ENCODE measurements at places on chromosomes 3 and 15.

DNA sequence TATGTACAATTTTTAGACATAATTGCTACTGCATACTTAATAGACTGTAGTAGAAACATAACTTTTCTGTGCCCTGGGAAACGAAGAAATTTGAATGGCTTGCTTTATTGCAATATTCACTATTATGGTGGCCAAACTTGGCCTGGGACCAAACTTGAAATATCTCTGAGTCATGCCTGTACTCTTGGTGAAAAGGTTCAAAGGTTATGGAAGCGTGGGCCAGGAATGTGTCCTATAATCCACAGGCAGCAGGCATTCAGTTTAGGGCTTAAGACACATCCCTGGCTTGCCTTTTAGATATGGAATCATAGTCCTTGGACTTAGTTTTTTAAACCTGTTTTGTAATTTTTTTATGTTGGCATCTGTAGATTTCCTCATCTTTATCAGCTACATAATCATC lies 124.3 kb downstream of the LRIG1 start:
- no peak for DNase-seq

DNA sequence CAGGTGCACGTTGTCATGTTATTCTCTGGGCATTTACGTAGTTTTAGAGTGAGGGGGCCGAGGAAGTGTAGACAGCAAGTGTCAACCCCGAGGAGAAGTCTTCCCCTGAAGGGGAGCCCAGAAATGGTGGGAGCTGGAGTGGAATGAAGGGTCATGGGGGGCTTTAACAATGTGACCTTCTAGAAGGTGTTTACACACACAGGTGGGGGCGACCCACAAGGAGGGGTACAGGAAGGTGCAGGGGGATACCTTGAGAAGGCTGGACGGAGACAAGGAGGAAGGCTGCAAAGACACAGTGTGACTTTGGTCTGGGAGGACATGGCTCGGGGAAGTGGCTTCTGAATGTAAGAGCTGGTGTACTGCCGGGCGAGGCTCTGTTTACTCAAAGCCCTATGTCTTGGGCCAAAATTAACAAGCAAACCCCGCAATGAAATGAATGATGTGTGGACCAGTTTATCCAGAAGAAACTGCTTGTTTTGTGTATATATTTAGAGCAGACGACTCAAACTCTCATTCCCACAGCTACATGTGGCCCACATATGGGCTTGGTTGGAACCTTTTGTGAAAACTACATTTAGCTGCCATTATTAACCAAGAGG lies 18.7 kb downstream of the TRPM1 start:
- DNase-seq, result no peak

DNA sequence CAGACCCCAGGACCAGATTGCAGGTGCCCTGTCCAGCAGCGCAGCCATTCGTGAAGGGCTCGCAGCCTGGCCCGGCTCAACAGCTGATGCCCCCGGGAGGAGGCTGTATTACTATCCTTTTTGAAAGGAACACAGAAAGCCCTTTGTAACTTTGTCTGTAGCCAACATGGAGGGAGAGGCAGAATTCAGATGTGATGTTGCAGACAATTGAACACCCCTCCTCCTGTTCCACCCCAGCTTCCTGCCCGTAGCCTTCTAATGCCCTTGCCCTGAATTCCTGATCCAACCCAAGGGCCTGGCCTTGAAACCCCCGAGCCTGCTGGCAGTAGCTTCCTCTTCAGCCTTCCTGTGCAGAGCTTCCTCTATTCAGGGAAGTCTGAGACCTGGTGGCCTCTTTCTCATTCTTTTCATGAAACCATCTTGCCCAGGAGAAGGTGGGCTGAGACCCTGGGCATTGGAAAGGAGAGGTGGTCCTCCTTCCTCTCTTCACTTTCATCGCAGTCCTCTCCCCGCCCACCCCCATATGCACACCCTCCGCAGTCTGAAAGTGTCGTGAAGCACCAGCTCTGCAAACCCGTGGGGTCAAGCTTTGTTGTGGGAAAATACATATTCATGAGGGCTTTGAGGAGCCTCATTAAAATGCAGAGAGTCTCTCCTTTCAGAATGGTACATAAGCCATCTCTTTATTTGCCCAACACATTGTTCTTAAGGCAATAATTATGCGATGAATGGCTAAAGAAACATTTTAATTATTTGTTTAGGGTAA lies 109.2 kb downstream of the APBA2 start:
- no peak for DNase-seq

GRCh38 chr3:180180795-180181194 lies 144.1 kb upstream of the PEX5L start:
- DNase-seq, result no peak

DNA sequence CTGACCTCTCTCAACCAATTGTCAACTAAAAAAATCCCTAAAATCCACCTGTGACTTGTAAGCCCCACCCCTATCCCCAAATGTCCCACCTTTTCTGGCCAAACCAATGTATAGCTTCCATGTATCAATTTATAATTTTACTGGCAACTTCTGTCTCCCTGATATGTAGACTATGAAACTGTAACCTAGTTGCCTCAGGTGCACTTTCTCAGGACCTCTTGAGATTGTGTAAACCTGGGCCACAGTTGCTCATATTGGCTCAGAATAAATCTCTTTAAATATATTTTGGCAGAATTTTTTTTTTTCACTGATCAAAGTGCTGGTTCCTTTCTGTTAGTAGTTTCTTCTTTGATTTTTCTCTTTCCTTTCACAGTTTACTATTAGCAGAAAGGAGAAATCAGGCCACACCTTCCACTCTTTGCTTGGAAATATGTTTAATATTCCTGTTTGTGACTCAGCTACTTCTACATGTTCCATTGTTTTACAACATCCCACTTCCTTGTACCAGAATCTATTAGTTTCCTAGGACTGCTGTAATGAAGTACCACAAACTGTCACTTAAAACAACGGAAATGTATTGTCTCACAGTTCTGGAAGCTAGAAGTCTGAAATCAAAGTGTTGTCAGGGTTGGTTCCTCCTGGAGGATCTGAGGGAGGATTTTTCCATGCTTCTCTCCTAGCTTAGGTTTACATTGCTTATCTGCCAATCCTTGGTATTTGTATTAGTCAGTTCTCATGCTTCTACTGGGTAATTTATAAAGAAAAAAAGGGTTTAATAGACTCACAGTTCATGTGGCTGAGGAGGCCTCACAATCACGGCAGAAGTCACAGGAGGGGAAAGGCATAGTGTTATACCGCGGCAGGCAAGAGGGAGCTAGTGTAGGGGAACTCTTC lies 801.2 kb upstream of the ARPP21 start:
- no peak for DNase-seq

DNA sequence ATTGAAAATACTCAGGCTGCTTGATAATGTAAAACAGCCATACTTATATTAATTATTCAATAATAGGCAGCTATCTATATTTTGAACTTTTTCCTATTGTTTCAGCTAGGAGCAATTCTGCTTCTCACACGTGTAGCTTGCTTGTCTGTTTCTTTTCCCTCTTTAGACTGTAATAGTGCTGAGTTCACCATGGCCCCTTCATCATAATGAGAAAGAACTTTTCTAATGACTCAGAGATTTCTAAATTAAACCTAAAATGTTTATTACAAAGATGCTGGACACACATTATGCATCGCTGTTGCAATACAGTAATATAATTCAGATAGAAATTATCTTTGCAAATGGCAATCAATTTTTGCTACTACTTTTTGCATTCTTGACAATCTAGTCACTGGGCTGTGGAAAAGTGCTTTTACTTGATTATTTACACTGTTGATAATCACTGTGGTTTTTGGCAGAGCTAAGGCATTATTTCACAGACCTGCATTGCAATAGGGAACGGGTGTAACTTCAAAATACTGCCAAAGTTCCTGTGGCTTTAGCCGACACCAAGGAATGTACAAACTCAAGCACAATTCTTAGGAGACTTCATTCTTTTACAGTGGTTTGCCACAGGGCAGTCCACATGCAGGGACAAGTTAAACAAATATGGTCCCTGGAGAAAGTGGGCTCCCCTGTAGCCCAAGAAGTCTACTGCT lies 281.0 kb upstream of the TBL1XR1 start:
- DNase-seq, result no peak

- peak; percentile 51 for DNase-seq
These were observed 21.1 kb upstream of the GP9 start for GRCh38 chr3:129039271-129040038.

DNA sequence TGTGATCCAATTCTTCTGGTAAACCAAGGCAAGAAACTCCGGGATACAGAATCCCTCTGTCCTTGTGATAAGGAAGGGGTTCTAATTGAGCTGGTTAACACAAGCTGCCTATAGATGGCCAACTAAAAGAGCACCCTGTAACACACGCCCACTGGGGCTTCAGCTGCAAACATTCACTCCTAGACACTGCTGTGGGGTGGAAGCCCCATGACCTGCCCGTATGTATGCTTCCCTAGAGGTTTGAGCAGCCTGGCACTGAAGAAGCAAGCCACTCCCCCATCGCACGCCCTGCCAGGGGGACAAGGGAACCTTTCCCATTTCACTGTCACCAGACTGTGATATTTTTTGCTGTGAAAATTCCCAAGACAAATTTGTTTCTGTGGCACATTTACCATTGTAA lies 516.9 kb upstream of the GOLIM4 start:
- DNase-seq, result peak; percentile 5

GRCh38 chr15:48645558-48646330 lies at the start of gene FBN1:
Gene FBN1, minus strand, starts transcription at chr15:48645709. Its CDS starts 940 bp downstream, at chr15:48644769.
- DNase-seq, result peak; percentile 69

GRCh38 chr3:157120071-157120892 lies 39.7 kb downstream of the CCNL1 start:
- no peak for DNase-seq

- peak; percentile 79 for DNase-seq
These were observed 16.3 kb downstream of the SNAPC5 start for GRCh38 chr15:66481107-66481856.

DNA sequence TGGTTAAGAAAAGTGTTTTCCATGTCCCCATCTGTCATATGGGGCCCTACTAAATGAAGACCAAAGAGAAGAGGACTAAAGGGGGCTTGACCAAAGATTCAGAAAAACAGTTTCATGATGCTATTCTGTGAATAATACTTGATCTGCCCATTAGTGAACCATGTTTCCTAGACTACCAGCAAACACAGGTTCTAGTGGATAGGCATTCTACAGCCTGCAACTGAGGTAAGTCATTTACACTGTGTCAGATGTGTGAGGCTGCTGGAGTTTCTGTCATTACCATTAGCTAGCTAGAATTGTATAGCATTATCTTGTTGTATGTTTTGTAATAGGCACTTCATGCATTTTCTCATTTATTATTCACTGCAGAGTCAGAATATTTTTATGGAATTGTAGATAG lies 6.6 kb downstream of the GPR171 start:
- no peak for DNase-seq

DNA sequence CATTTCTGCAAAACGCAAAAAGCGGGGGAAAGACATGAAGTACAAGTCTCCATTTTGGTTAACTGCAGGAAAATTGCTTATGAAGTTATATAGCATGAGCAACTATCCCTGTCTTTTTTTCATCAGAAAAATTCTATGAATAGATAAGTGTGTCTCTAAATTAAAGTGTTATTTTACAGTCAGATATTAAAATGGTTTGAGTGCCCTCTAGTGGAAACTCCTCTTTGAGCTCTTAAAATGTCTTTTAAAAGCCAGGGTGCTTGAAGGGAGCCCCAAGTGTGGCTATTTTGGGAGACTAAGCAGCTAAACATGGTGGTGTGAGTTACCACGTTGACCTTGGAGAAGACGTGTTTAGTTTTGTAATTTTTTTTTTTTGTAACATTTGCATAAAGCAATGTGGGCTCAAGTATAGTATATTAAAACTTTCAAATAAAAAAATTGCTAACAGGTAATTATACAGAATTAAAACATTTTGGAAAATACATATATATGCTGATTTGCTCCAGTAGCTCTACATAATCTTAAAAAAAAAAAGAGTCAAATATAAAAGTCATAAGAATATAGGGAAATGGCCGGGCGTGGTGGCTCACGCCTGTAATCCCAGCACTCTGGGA lies 77.2 kb downstream of the PPP2R3A start:
- peak; percentile 78 for DNase-seq

- no peak for DNase-seq
These were observed 108.4 kb downstream of the SHQ1 start for GRCh38 chr3:72739531-72740466.

DNA sequence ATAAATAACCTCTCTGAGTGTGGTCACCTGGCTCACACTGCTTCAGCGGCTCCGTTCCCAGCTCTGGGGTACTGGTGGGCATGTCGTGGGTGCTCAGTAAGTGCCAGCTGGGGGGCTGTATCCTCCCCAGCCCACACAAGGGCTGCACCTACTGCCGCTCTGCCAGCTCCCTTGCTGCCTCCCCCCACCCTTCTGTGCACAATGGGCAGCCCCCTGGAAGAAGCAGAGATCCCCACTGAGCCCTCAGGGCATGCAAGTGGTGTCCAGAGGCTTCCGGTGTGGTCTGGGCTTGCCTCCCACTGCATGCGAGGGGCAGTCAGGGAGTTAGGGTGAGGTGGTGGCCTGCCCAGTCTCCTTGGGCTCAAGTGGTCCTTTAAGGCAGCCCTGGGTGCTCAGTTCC lies 58.3 kb upstream of the TRPM1 start:
- DNase-seq, result no peak

DNA sequence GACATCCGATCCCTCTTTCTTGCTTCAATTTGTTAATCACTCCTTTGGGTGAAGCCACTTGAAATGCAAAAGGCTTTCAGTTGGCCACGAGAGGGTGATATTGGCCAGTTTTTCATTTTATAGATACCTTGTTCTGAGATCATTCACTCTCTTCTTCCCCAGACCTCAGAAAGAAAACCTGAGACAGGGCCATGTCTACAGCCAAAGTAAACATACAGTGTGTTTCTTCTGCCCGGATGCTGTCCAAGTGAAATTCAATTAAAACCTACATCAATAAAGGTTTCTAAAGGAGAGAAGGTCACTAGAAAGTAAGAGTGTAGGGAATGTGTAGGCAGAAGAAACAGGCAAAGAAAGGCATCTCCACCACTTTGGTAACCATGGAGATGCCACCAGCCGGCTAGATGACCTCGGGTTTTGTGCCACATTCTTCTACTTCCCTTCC lies 39.5 kb upstream of the FMN1 start:
- DNase-seq, result peak; percentile 67

- no peak for DNase-seq
These were observed 262.1 kb upstream of the TGFBR2 start for GRCh38 chr3:30344288-30344687.

GRCh38 chr15:72534523-72534922 lies 60.4 kb downstream of the ARIH1 start:
- no peak for DNase-seq

DNA sequence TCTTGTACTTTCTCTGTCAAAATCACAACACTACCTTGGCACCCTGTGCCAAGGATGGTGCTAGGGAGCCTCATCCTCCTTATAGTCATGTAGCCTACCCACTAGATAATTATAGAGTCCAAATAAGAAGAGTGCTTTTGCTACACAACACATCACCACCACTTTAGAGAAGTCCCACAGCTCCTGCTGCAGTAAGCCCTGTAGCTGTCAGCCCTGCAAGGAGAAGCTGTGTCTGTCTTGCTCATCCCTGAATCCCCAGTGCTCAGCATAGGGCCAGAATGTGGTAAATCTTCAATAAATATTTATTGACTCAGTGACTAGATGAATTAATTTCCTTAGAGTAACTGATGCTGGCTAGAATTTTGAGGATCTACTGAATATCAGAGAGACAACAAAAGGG lies 190.8 kb downstream of the ZNF621 start:
- no peak for DNase-seq

All from hematopoietic multipotent progenitor cell treated with erythropoietin and hydrocortisone succinate and interleukin-3 and kit ligand, for 8 days (in vitro differentiated cells).